ENCODE measurements at places on chromosomes 5 and 9. TPM values are rescaled to one million over a fixed set of nuclear protein-coding genes. Genes with fewer than 3 reads are reported as not detected.

GRCh38 chr9:78031444-78031892, at the start of gene GNAQ:
GNAQ (minus strand) TSS chr9:78031811; CDS start chr9:78031235, 576 bp downstream.
- peak; percentile 39 for DNase-seq

DNA sequence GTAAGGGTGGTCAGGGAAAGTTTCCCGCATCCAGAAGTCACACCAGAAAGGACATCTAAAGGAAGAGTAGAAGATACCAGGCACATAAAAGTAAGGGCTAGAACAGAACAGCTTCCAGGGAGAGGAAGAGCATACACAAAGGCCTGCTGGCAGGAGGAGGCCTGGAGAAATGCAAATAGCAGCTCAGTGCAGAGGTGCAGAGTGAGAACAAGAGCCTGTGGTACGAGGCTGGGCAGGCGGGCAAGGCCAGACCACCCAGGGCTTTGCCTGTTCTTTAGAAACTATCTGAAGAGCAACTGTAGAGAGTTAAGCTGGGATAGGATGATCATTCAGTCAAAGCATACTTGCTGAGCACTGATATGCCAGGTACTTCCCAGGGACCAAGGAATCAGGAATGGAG, 115.3 kb downstream of the DROSHA start:
- DNase-seq = no peak

- no peak for DNase-seq
Observed at GRCh38 chr9:97572892-97573365, 60.2 kb downstream of the TSTD2 start.

DNA sequence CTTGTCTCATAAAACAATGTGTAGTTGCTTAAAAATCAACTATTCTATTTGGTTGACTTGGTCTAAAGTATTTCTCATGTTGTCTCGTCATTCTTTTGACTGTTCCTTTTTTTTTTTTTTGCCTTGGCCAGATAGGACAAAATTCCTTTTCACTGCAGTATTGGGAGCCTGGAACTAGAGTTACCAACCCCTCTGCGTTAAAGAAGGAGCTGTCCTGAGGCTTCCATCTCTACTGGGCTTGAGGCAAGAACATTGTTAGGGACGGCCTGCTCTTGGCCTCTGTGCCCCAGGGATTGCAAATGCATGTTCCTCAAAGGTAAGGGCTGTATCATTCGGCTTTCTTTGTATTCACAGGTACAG, 1.4 kb upstream of the NPR2 start:
- DNase-seq = no peak

- DNase-seq = no peak
Observed at GRCh38 chr9:132472199-132472598, 62.2 kb downstream of the CFAP77 start.

DNA sequence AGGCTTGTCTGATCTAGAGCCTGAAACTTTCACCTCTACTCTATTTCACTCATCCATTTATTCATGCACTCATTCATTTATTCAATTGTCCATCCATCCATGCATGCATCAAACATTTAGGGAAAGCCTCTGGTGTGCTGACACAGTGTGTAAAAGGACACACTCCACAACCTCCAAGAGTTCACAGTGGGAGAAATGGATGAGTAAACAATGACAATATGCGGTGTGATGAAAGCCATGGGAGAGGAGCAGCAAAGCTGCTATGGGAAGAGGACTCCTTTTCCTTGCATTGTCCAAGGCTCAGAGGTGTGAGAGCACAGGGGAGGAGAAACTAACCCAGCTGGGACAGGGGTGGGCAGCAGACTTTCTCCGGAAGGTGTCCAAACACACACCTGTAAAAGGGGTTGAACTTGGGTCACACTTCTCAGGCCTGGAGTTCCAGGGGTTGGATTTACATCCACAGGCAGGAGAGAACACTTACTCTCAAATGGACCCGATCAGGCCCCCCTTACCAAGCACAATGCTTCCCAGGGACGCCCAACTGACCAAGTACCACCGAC, 21.2 kb upstream of the PFDN1 start:
- DNase-seq = no peak

DNA sequence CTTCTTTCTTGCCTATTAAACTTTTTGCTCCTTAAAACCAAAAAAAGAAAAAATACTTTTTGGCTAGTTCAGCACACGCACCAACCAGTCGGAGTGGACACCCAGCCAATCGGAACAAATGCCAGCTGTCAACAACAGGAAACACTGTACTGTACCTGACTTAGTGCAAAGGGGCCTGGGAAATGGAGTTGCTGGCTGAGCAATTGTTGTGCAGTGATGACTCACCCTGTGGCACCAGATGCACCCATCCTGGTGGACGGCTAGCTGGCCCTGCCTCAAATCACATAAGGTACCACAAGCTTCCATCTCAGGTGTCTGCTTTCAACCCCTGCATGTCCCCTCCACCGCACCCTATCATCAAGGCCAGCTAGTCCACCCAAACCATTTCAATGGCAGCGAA, 20.9 kb downstream of the FOXE1 start:
- DNase-seq = no peak

- peak; percentile 82 for DNase-seq
Observed at GRCh38 chr9:120928483-120929228, 2.1 kb upstream of the TRAF1 start.

DNA sequence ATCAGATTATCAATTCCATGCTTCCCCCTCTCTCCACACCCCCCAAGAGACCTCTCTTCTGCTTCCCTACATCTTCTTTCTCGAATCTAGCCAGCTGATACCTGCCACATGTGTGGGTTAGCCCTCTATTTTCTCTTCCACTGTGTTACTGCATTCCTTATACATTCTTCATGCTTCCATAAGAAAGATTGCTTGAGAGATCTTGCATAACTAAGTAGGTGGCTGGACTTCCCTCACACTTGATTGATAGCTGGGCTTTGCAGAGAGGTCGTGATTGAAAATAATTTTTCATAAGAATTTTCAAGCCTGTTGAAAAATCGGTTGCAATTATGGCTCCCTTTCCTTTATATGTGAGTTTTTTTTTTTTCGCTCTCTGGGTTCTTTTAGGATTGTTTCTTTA, 33.0 kb upstream of the PANK3 start:
- no peak for DNase-seq

- DNase-seq = no peak
Observed at GRCh38 chr5:8984386-8984785, 561.5 kb downstream of the SEMA5A start.

DNA sequence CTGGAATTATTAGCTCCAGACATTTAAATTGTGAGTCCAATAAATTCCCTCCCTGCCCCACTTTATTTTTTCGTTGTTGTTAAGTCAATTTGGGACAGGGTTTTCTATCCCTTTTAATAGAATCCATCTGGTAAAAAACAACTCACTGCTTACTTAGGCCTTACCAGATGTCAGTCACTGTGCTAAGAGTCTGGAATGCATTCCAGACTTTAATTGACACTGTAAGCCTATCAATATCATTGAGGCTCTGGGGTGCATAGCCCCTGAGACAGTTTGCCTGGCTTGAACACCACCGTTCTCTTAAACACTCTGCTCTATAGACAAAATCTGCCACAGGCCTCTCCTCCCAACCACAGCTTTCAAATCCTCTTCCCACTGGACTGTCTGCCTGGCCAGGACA, 175.9 kb downstream of the NSG2 start:
- no peak for DNase-seq

GRCh38 chr5:124949862-124950261, 203.4 kb upstream of the ZNF608 start:
- DNase-seq = no peak

DNA sequence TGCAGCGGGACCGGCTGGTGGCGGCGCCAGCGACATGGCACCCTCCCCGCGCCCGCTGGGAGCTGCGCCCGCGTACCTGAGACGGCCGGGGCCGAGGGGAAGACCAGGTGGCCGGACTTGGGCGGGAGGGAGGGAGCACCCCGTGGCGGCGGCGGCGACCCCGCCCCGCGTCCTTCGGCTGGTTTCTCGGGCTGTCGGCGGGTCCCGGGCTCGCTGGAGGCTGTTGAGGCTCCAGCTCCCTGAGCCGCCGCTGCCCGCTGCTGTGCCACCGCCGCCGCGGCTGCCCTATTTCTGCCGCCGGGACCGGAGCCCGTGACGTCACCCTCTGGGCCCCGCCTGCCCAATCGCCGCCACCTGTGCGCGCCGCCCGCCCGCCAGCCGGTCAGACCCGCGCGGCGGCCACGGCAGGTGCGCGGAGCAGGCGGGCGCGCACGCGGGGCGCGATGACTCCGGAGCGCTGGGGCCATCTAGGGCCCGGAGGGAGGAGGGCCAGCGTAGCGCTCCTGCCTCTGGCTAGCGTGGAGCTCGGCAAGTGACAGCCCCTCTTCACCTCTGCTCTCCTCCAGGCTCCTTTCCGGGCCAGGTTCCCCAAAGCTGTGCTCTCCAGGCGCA, at the start of gene FSTL4:
Gene FSTL4 (minus strand): TSS at position 293 of the 612 bp plus-strand sequence.
- DNase-seq = peak; percentile 28

DNA sequence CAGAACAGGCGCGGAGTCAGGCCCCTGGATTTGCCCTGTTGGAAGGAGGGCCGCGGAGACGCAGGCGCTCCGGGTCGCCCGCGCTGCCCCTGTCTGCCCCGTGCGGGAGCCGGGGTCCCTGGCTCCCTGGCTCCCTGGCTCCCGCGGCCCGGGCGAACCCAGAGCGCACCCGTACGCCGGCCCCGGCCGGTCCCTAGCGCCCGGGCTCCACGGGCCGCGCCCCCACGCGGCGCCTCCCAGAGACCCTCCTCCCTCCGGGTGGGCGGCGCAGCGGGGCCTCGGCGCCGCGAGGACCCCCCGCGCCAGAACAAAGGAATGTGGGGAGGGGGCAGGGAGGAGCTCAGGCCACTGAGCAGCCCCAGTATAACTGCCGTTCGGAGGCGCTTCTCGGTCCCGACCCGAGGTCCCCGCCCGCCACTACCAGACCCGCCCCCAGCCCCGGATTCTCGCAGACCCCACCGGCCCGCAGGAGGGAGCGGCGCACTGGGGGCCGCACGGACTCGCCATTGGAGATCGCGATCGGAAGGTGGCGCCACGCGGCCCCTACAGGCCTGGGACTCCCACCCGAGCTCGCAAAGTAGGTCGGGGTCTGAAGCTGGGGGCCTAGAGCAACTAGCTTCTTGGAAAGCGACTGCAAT, 2.4 kb downstream of the NFIL3 start:
- DNase-seq = peak; percentile 44

DNA sequence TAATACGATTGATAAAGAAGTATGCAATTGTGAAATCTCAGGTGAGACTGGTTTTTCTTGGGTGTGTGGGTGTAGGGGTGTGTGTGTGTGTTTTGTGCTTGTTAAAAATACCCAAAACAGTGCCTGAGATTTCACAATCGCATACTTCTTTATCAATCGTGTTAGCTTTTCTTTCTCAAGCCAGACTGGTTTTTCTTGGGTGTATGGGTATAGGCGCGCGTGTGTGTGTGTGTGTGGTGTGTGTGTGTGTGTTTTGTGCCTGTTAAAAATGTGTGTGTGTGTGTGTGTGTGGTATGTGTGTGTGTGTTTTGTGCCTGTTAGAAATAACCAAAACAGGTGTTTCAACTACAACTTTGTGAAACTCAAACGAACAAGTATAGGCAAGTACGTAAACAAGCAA, 53.7 kb downstream of the CERT1 start:
- DNase-seq = no peak

- DNase-seq = no peak
Observed at GRCh38 chr5:2566284-2566683, 185.2 kb downstream of the IRX2 start.

- DNase-seq = no peak
Observed at GRCh38 chr5:125981016-125981415, 442.2 kb upstream of the GRAMD2B start.

- no peak for DNase-seq
Observed at GRCh38 chr9:110027671-110028081, 180.3 kb downstream of the C9orf152 start.

GRCh38 chr5:115450741-115451140, 93.8 kb downstream of the FEM1C start:
- DNase-seq = no peak

DNA sequence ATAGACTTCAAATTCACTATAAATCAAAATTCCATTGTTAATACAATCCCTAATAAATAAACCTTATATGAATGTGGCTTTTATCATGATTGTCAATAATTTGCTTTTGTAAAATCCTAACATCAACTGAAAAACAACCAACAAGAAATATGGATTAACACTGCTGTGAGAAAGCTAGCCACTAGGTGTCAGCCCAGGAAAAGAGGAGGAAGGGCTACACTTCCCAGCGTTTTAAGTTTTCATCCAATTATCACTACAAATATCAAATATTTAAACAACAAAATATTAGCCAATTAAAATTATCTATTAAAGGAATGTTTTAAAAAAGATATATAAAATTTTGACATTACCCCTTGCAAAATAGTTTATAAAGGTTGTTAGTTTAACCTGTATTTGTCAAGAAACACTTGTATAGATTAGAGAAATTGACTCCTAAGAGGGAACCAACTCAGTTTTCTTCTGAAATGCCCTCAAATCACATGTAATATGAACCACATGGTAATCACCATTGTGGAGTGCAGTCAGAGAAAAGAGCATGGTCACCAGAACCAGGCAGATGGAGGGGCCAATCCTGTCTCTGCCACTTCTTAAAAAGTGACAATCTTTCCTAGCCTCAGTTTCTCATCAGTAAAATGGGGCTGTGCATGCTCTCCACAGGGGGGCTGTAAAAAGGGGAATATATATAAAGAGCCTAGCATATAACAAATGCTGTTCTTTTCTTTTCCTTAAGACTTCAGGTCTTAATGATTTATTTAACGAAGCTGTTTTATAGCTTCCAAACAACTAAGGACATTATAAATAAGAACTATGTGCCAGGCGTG, 188.2 kb downstream of the CRB2 start:
- no peak for DNase-seq

- DNase-seq = no peak
Observed at GRCh38 chr5:140044041-140044440, 942 bp upstream of the NRG2 start.

- no peak for DNase-seq
Observed at GRCh38 chr5:59712836-59713497, 180.6 kb downstream of the PDE4D start.

DNA sequence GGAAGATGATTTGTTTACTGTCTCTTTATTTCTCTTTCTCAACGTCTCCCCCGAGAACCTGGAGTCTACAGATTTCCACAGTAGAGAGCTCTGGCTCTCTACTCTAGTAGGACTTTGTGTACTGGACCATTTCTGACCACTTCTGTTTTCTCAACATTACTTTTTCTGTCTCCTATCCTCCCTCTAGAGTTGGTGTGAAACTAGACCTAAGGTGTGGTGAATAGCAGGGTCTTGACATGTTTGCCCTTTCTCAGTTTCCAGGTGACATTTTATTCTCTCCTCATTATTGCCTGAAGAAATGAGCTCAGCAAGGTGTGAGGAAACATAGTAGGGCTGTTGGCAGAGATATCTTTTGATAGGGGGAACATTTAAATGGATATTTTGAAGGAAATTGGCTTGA, 62.1 kb upstream of the IL6ST start:
- DNase-seq = no peak

DOCK8 gene
- total RNA-seq = 5.5 TPM

HACD4 gene
- 2.1 TPM for total RNA-seq

PLPP7 gene
- 82.7 TPM for total RNA-seq

ARL14EPL gene
- total RNA-seq = not detected

MYMK gene
- total RNA-seq = not detected

IRX2 gene
- total RNA-seq = 1.0 TPM

FIBCD1 gene
- 1.0 TPM for total RNA-seq

CTNND2 gene
- 11.6 TPM for total RNA-seq

ADGRV1 gene
- 0.32 TPM for total RNA-seq

IL4 gene
- total RNA-seq = not detected

PCDHB10 gene
- total RNA-seq = 1.5 TPM

ASB6 gene
- 11.6 TPM for total RNA-seq

TMEM252 gene
- not detected for total RNA-seq

FCN2 gene
- 2.0 TPM for total RNA-seq

F2RL1 gene
- total RNA-seq = 1.7 TPM

EGFLAM gene
- total RNA-seq = 10.5 TPM
